ENCODE measurements at places on chromosomes 2 and 18. TPM values are rescaled to one million over a fixed set of nuclear protein-coding genes. Genes with fewer than 3 reads are reported as not detected.

Gene PEX13
- 16.0 TPM for total RNA-seq

DNA sequence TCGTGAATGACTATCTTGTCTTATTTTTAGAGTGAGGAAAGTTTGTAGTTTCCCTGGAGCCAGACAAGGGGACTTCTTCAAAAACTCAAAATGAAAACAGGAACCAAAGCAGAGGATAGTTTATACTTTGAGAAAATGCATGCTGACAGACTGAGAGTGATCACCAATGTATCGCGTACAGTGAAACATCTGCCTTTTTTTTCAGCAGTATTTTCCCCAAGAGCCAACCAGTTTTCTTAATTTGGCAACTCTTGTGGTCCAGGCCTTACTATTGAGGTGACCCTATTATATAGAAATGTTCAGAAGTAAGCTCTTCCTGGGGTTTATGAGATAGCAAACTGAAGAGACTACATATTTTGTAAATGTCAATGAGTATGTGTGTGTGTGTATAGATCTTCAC lies 153.7 kb upstream of the VRK2 start:
- DNase-seq = no peak

Gene CHRNG
- total RNA-seq = not detected

DNA sequence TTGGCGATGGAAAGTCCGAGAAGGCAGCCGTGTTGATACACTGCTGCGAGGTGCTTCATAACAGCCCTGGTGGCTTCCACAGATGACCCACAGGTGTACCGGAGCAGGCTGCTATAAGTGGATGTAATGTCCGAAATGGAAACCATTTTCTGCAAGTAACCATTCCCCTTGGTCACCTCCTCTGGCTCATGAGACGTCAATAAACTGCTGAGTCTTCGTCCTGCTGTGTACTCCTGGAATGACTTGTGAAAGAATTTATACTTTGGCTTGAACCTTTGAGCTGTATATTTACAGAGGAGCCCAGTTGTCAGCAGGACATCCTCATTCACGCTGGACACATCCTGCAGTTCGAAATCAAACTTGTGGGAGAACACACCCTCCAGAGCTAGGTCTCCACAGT lies 14.4 kb downstream of the NLRC4 start:
- no peak for DNase-seq

Measured in activated naive CD4-positive, alpha-beta T cell treated with anti-CD3 and anti-CD28 coated beads for 36 hours (primary cell).